ENCODE measurements at places on chromosomes 13 and 19. TPM values are rescaled to one million over a fixed set of nuclear protein-coding genes. Genes with fewer than 3 reads are reported as not detected.

The PEPD gene
- total RNA-seq = 15.0 TPM

The ZNF296 gene
- total RNA-seq = 4.7 TPM

The CIC gene
- total RNA-seq = 68.0 TPM

The PRODH2 gene
- total RNA-seq = not detected

The SIGLEC8 gene
- total RNA-seq = 0.13 TPM

The CEACAM16 gene
- not detected for total RNA-seq

The USE1 gene
- 34.6 TPM for total RNA-seq

The SAMD1 gene
- total RNA-seq = 130 TPM

The CGB5 gene
- total RNA-seq = not detected

The LNX2 gene
- total RNA-seq = 4.5 TPM

The MAG gene
- not detected for total RNA-seq
